Stimulated activated CD4-positive, alpha-beta T cell treated with anti-CD3 and anti-CD28 coated beads, Interleukin-15, amount 100 ng/mL, for 1 hour (primary cell): ENCODE measurements at places on chromosomes 3 and 15.

DNA sequence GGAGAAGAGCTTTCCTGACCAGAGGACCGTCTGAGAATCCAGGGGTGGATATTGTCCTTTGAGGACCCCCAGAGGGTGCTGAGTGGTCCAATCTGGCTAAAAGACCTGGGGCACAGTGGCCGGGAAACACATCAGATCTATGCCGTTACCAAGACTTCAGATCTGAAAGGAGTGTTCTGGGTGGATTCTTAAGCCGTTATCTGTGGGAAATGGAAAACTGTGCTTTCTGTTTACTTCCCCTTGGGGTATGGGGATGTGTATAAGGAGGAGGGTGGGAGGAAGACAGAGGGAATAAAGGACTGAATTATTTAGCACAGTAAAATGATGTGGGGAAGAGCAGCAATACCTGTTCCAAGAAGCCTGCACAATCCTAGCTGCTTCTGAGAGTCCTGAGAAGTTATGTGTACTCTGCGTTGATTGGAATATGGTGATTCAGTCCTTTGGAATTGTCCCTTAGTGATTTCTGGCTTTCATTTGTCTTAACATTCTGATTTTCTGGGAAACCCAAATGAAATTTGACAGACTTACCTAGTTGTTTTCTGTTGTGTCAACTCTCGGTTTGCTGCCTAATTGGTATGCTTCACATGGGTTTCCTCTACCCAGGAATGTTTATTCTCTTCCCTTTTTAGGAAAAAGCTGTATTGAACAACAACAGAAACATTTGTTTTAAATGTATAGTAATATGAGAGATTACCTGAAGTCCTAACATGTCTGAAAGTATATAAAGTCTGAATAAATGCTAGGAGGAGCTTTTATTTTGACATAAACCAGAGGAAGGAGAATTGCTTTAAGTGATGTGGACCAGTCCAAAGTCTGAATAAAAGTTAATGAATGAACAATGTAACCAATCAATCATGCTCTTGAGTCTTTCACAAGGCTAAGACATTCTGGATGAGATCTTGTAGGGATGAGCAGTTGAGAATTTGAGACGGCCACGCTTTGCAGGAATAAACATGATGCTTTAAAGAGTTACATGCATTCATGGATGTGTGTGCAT, 427.1 kb upstream of the C2CD4B start:
- DNase-seq, result no peak

DNA sequence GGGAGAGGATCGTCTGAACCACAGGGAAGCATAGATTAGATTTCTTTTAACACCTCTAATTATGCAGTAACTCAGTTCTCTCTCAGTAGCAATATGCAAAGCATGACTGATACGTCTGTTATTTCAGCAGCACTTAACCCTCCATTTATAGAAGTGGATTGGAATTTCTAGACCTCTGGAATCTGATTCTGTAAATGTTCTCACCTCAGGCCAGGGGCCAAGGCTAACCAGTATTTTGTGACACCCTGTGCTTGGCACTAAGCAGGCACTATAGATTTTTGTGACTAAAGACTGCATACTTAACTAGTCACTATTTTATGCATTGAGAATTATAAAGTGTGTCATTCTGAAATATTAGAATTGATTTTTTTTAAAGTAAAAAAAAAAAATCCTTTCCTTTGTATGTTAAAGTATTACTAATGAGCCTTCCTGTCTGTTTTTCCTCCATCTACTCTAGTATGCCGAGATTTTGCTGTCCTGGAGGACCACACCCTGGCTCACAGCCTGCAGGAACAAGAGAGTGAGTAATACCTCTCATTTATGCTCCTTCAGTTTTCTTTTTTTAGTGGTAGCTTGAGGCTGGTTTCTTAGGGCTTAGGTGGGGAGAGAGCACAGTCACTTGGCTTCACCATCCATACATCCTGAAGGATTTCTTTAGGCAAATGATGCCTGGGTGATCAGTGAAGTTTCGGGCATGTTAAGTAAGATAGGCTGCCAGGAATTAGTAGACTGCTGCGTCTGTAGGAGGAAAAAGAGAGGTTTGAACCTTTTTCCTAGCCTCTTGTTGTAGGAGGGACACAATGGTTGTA, 26.5 kb upstream of the UTS2B start:
- no peak for DNase-seq

DNA sequence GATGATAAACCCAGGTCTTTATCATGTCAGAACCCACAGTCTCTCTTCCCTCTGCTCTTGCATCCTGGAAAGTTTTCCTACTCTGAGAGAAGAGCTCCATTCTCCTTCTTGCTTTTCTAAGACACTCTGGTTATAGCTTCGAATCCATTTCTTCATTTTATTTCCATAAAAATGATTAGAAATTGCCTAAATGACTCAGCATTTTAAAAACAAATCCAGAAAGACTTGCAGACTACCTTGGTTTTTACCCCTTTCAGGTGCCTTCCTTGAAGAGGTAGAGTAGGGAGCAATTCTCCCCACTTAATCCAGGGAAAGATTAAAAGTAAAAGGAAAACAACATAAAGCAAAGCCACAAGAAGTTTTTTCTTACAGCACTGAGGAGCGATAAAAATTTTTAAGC, 1256.0 kb downstream of the ROBO1 start:
- no peak for DNase-seq

DNA sequence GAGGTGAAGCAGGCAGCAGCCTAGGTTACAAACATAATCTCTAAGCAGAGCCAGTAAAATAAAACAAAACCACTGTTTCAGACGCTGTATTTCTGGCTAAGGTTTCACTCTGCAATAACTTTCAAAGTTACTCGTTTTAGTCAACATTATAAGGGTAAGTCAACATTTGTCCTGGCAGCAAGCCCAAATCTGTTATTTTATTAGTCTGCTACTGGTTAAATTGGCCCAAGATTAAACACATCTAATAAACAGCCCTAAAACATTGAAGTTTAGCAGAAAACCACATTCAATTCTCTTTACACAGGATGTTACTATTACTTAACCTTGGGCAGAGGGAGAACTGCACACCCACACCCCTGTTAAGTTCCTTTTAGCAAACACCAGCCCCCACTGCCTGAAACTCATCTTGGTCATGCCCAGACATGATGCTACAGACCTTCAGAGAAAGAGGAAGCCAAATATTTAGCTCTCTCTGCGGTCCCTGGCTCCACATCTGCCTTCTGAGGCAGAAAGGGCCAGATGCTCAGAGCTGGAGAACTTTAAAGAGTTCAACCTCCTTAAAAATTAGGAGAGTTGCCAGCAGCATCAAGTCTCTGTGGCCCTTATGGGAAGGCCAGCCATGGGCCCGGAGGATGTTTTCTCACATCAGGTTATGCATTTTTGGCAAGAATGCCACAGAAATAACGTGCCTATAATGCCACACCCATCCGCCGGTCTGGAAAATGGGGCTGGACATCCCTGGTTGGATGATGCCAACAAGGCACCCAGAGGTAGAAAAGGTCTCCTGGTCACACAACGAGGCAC, 17.9 kb downstream of the ARHGEF3 start:
- peak; percentile 29 for DNase-seq

GRCh38 chr3:112384769-112385168, 51.8 kb downstream of the CD200 start:
- no peak for DNase-seq

DNA sequence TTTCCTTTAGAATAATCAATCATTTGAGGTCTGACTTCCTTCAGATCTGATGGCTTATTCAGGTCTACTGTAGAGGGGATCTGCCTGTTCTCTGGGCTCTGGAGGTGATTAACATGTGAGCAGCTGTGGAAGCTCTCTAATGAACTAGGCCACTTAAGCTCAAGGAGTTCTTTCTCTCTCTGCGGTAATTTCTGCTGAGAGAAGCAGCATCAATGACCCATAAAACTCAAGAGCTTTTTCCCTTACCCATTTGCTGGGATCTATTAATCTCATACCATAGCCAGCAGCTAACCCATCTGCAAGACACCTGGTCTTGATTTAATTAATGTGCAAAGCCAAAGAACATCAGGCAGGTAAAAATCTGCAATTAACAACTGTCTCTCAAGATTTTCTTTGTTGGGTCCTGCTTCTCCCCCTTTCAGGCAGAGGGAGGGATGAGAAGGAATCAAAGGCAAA, 73.2 kb upstream of the DLG1 start:
- no peak for DNase-seq

GRCh38 chr15:24898715-24899272, 56.0 kb upstream of the SNRPN start:
- DNase-seq, result no peak
